ENCODE measurements at places on chromosomes 5 and 9. TPM values are rescaled to one million over a fixed set of nuclear protein-coding genes. Genes with fewer than 3 reads are reported as not detected.

The GZMA gene
- not detected for total RNA-seq

The ZBED3 gene
- total RNA-seq = 2.6 TPM

The ANKDD1B gene
- total RNA-seq = 0.32 TPM

The CARD6 gene
- 8.7 TPM for total RNA-seq

The MELK gene
- 19.0 TPM for total RNA-seq

The POLR3G gene
- 4.5 TPM for total RNA-seq

The ALAD gene
- total RNA-seq = 15.1 TPM

The TSLP gene
- total RNA-seq = 0.43 TPM
